ENCODE measurements at places on chromosomes 7 and 10. TPM values are rescaled to one million over a fixed set of nuclear protein-coding genes. Genes with fewer than 3 reads are reported as not detected.

Gene RTKN2
- not detected for total RNA-seq

Gene CALML5
- total RNA-seq = not detected

Gene DNAJC12
- total RNA-seq = 5.2 TPM

Gene MMD2
- total RNA-seq = not detected

- no peak for DNase-seq
Measured at GRCh38 chr10:53836638-53837037, 964.4 kb downstream of the PCDH15 start.

GRCh38 chr10:48907730-48908129 is 31.9 kb downstream of the LRRC18 start:
- DNase-seq = no peak

GRCh38 chr10:65943451-65943850 is 982.4 kb upstream of the LRRTM3 start:
- no peak for DNase-seq
